ENCODE measurements at places on chromosomes 2 and 18.

DNA sequence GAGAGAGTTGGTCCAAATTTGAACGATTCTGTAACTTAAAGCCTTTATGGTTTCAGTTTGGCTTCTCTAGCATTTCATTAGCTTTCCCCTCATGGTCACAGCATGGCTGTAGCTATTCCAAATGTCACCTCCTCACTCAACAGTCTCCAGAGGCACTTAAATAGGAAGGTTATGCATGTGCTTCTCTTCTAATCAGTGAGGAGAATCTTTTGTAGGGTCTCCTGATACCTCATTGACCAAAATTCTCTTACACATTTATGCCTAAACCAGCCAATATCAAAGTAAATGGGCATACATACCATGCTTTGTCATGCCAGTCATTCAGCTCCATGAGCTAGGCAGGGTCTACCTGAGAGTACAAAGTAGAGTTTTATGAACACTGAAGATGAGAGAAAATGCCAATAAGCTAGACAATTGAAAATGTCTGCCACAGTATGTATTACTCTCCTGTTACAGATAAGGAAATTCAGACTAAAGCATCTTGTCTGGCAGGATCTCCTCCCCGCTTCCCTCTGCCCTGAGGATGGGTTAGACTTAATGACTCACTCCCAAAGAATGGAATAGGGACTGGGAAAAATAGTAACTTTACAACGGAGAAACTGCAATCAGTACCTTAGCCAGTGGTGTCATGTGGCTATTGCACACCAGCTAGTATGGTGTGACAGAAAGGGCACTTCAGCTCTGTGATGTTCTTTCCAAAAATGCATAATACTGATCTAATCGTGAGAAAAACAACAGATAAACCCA is 15.4 kb downstream of the DSG2 start:
- no peak for DNase-seq

DNA sequence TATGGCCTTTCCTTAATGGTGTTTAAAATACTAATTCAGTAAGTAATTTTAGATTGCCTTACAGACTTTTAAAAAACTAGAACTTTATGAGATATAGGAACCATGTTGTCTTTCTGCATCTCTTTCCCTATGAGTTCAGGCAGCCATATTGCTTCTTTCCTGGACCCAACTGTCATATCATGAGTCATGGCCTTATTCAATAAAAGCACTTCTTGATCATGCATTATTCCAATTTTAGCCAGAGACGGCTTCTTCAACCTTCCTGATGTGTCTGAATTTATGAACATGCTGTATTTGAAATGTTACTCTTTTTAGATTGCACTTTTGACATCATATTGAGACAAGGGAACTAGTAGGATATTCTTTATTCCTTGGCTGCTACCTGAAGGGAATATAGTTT is 65.4 kb upstream of the MAP3K20 start:
- DNase-seq, result no peak

GRCh38 chr2:58660046-58660445 is 418.9 kb upstream of the FANCL start:
- no peak for DNase-seq

DNA sequence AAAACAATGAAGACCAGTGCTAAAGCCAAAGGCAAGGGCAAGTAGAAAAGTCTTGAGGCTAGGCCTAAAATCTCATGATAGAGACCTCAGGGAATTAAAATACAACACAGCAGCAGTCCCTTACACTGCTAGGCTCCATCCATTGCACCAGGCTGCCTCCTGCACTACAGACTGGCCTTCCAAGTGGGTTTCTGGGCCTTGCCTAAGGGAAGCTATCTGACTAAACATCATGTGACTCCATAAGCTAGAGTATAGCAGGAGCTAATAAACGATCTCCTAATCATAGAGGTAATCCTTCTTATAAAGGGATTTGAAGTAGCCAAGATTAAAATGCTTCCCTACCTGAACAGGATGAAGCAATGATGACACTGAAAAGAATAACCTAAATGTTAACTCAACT is 77.6 kb upstream of the NFU1 start:
- no peak for DNase-seq

DNA sequence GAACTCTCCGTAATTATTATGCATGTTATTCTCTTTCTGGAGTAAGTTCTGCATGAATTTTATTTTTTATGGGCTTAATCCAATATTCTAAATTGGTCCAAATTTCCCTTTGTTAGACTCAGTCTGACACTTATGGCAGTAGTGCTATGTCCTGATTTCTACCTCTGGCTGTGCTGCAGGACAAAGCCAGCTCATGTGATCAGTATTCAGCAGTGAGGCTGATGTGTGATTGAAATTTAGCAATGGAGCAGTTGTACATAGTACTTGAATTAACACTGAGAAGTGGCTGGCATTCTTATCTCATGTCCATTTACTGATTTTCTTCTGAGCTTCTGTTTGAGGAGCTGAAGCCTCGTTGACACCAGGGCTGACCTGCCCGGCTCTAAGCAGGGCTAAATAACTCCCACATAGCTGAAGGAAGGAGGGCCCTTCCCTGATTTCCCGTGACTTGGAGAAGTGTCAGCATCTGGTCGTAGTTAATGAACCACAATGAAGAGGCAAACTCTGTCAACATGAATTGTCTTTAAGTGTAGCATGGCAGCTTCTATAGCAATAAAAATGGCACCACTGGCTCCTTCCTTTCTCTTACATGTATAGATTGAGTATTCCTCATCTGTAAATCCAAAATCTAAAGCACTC is 159.0 kb upstream of the RASGRP3 start:
- DNase-seq, result no peak

GRCh38 chr2:240620859-240621258 is 4.4 kb upstream of the GPR35 start:
- no peak for DNase-seq

- no peak for DNase-seq
Measured at GRCh38 chr2:236600892-236601291, 31.3 kb downstream of the ACKR3 start.

DNA sequence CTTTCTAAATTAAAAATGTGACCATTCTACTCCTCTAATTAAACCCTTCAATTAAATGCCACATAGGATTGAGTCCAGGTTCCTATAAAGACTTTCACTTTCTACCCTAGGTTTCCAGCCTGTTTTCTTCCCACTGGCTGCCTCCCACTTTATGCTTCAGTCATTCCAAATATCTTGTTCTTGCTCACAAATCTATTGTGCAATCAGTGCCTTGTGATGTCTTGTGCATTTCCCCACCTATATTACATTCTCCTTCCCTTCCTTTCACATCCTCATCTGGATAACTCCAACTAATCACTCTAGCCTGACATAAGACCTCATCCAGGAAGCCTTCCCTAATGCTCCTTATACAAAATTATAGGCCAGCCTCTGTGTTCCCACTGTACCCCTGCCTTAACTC is 281.7 kb upstream of the LRATD1 start:
- no peak for DNase-seq

Data from amniotic stem cell (primary cell).